ENCODE measurements at places on chromosomes 12 and 14.

DNA sequence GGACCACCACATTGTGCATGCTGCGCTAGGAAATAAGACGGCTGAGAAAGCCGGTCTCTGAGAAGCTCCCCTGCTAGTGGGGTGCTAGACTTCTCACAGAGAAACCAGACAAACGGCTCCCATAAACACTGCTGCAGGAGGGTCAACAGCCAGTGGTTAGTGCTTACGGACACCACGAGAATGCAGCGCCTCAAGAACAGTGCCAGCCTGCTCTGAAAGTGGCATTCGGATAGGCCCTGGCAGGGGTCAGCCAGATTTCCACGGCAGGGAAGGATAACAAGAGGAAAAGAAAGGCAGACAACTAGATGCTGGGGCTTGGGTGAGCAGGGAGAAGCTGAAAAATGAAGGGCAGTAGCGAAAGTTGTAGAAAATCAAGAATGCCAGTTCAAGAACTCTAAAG is 26.4 kb downstream of the PPTC7 start:
- no peak for DNase-seq

- DNase-seq = no peak
Measured at GRCh38 chr12:2039034-2039433, 13.8 kb upstream of the CACNA1C start.

DNA sequence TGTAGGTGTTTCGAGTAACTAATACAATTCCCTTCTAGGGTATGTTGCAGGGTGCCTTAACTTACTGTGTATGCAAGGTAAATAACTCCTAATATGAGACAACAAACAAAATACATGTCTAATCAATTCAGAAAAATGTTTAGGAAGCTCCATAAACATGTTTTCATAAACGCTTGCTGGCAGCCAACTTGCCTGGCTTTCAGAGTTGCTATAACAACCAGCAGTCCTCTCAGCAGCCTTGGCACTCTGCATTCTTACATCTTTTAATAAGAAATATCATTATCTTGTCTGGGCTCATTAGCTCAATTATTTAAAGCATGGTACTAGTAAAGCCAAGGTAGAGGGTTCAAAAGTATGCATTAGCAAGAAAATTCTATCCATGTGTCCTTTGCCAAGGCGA is 477.4 kb downstream of the APAF1 start:
- no peak for DNase-seq

- DNase-seq = no peak
Measured at GRCh38 chr12:7747246-7747645, at the start of gene CLEC4C. TSS of gene CLEC4C (minus strand) at chr12:7747375. CDS start at chr12:7747348, 27 bp downstream.

All from stimulated activated CD4-positive, alpha-beta T cell treated with anti-CD3 and anti-CD28 coated beads, Interleukin-1b, Interleukin-23, amount 100 ng/mL, for 24 hours (primary cell).